ENCODE measurements at places on chromosomes 5 and 9.
A peak's percentile ranks its signal among the peaks of the same experiment; 100 is the strongest.

- DNase-seq = no peak
Measured at GRCh38 chr5:39498278-39498952, 73.6 kb upstream of the DAB2 start.

- DNase-seq = peak; percentile 33
Measured at GRCh38 chr9:8895861-8896224, 1096.3 kb upstream of the DMAC1 start.

- no peak for DNase-seq
Measured at GRCh38 chr9:7454624-7455023, 345.0 kb downstream of the DMAC1 start.

DNA sequence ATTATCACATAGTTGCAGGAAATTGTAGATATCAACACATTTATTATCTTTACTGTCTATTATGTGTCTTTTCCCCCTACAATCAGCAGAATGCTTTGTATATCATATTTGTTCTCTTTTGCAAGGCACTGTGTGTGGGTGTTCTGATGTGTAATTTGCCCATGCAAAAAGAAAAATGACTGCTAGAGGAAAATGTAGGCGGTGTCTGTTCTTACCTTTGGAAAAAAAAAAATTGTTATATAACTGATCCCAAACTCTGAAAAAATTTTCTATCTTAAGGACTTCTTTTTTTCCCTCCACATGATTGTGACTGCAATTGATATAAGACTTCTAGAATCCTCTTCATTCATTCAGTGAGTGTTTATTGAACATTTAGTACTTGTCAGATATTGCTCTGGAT, 24.5 kb downstream of the MRPS30 start:
- no peak for DNase-seq

DNA sequence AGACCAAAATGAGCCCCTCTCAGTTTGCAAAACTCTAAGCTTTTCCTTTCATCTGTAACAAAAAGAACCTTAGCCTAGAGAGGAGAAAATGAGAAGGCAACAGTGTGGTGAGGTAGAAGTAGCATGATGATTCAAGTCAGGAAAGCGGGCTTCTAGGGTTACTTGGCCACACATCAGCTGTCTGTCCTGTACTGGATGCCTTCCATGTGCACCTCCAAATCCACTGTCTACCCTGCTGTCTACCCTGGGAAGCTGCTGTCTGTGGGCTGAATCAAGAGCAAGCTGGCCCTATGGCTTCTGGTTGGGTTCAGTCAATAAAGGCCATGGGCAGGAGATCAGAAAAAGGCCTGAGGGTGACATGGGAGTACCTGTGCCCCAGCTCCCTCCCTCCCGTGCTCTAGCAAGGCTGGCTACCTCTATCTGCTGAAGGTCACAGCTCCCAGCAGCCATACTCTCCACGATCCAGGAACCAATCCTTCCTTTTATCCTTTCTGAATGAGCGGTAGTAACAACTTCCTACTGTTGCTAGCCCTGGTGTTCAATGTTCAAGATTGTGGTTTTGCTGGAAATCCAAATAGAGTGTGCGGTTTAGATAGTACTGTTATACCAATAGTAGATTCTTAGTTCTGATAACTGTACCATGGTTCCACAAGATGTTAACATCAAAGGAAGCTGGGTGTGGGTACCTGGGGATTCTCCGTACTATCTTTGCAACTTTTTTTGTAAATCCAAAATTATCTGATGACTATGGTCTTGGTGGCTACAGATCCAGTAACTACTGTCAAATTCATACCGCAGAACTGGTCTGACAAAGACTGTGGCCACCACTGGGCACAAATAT, 191.0 kb downstream of the ESM1 start:
- DNase-seq = no peak

GRCh38 chr5:65834306-65834705, 92.1 kb upstream of the ERBIN start:
- DNase-seq = no peak

GRCh38 chr9:70117835-70118319, 74.2 kb downstream of the MAMDC2 start:
- no peak for DNase-seq

DNA sequence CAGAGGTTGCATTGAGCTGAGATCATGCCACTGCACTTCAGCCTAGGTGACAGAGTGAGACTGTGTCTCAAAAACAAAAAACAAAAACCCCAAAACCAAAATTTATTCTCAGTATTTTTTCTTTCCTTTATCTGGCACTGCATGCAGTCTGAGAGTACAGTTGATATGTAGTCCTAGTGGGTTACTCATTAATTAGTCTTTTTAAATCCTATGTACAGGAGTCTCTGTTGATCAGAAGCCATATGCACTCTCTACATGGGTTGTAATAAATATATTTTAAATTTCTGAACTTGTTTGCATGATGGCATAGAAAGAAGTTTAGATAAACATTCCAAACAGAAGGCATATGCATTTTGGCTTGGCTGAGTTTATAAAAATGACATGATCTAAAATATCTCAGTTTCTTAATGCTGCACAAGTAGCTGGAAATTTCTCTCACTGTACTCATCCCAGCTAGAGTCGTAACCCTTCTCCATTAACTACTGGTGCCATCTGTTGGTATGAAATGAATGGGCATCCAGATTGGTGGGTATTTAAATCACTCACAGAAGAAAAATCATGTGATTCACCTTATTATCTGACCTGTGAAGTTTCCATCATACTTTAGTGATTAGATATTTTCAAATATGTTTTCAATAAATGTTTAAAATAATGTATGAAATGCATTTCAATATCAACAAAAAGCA, 284.8 kb downstream of the CTNND2 start:
- no peak for DNase-seq

- no peak for DNase-seq
Measured at GRCh38 chr5:9608093-9608492, 22.1 kb downstream of the TAS2R1 start.

GRCh38 chr5:150142185-150142958, 13.3 kb downstream of the PDGFRB start:
- DNase-seq = no peak

DNA sequence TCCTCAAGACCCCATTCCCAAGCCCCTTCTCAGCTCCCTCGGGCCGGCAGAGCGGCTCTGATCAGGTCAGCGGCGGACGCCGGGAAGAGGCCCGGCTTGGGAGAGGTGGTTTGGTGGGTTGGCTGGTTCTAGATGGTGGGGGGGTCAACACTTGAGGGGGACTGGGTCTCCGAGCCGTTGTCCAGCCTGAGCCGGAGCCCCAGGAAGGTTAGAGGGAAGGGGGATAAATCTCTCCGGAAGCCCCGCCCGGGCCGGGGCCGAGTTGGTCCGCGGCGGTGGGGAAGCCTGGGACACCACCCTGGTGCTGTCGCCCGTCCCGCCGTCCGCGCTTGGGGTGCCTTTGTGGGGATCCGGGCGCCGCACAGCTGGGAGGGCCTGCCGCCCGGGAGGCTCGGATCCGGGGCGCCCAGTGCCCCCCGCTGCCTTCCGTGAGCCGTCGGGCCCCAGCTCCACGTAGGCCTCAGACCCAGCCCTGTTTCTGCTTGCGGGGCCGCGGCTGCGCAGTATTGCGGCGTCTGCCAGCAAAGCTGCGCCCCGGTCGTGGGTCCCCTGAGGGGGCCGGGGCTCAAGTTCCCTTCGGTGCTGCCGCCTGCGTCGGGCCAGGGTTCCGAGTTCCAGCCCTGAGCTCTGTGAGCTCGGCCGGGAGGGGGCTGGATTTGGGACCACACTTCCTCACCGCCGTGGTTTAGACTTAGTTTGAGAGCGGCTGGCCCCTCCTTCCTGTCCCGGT, 542 bp upstream of the TRIM52 start:
- DNase-seq = peak; percentile 79

GRCh38 chr5:93746406-93747056, 5.1 kb upstream of the POU5F2 start:
- DNase-seq = no peak

GRCh38 chr5:138243794-138244193, 30.6 kb downstream of the GFRA3 start:
- no peak for DNase-seq

- DNase-seq = no peak
Measured at GRCh38 chr9:136209232-136209631, 4.3 kb upstream of the LHX3 start.

All from RPMI8226 (cell line).